ENCODE measurements at places on chromosomes 16 and 17.

- no peak for DNase-seq
Measured at GRCh38 chr17:32136856-32137255, 5.4 kb upstream of the RHOT1 start.

- DNase-seq = no peak
Measured at GRCh38 chr17:65966072-65966695, 225.7 kb downstream of the CEP112 start.

DNA sequence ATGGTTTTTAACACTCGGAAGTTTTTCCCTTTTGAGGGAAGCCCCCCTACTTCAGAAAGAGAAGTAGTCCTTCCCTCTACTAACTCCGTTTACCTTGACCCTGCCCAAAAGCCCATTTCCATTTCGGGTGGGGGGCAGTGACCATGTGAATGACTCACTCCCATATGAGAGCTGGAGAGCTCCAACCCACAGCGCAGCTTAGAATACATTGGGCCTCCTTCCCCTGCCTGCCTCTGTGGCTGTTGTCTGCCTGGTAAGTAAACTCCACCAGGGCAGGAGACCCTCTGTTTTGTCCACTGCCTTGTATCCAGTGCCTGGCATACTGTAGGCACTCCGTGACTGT, 985 bp downstream of the SGSM2 start:
- DNase-seq = no peak

DNA sequence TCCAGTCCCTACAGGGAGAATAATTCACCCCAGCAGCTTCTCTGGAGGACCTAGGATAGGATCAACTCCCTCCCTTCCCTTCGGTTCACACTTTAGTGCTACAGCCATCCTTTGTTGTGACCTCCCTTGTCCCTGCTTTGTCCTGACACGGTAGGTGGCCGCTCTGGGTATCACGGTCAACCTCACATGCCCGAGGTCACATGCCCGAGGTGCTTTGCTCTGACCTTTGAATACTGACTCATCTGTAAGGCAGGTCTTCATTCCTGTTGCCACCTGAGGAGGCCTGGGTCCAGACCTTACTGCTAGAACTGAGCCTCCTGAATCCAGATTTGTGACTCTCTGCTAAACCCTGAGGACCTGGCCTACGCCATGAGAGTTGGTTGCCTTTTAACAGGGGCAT, 19.7 kb downstream of the ALKBH5 start:
- no peak for DNase-seq

- DNase-seq = no peak
Measured at GRCh38 chr16:12617401-12617819, 186.3 kb downstream of the CPPED1 start.

- no peak for DNase-seq
Measured at GRCh38 chr16:25012525-25012991, 2.6 kb downstream of the ARHGAP17 start.

DNA sequence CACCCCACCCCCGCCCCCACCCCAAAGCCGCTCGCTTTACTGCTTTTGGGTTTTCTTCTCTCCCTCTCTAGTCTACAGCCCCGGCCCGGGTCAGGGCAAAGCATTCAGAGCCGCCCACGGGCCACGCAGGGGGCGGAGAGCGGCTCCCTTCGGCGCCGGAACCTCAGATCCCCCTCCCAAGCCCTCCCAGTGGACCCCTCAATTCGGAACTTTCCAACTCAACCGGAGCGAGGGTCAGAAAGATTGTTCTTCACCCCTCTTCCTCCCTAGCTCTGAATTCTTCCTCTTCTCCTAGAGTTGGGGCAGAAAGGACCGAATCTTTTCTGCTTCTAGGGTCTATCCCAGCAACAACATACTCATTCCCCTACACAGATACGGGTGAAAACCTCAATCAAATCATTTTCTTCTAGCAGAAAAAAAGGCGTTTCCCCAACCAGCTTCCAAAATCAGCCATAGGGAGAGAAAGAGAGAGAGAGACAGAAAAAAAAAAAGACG, 1.0 kb downstream of the HOXB2 start:
- DNase-seq = no peak

GRCh38 chr16:80084163-80084562, 456.6 kb upstream of the DYNLRB2 start:
- DNase-seq = no peak

- no peak for DNase-seq
Measured at GRCh38 chr17:57299176-57299575, 42.9 kb downstream of the MSI2 start.

DNA sequence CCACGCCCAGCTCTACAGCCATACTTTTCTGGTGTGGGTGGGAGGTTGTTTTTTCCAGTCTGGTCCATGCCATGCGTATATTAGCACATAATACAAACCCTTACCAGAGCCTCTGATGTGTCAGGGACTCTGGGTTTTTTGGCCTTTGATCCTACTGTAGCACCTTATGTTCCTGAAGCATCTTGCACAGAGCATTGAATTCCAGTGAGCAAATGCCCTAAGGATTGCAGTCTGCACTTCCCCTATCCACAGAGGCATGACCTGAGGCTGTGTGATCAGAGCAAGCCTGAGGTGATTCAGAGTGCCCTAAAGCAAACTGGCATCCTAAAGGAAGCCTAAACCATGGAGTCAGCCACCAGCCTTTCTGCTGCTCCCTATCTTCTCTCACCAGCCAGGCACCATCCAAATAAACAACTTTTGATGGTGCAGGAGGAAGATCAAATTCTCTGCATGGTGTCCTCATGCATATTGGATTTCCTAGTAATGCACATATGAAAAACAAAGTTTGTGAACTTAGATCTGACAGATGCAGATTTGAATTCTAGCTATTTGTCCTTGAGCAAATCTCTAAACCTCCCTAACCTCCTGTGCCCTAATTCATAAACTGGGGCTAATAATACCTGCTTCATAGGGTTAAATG, 41.2 kb upstream of the HAS3 start:
- DNase-seq = no peak

DNA sequence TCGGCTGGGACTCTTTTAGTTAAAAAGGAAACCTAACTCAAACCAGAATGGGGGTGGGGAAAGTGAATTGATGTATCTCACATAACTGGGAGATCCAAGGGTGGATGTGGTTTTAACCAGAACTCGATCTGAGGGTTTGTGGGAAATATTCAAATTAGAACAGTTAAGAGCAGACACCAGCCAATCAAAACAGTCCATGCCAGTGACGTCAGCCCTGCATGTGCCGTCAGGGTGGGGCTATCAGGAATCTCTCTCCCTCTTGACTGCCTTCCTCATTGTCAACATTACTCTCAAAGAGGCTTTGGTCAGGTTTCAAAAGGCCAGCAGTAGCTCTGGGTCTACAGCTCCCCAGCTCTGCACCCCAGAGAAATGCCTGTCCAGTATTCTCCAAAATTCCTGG, 94.2 kb upstream of the HSBP1 start:
- no peak for DNase-seq

- no peak for DNase-seq
Measured at GRCh38 chr17:32120141-32120540, 22.2 kb upstream of the RHOT1 start.

DNA sequence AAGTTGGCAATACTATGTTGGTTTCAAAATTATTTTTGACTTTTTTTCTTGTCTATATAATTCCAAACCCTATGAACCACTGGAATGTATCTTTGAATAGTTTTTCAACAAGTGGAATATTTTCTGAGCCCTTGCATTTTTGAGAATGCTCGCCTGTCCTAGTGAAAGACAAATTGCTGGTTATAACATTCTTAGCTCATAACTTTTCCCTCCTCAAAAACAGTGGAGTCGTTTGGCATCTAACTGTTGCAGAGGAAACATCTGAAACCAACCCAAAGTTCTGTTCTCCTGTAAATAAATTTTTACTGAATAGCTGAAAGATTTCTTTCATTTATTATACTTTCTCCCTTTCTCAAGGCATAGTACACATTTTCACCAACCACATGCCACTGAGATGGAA, 11.3 kb upstream of the COX10 start:
- no peak for DNase-seq

DNA sequence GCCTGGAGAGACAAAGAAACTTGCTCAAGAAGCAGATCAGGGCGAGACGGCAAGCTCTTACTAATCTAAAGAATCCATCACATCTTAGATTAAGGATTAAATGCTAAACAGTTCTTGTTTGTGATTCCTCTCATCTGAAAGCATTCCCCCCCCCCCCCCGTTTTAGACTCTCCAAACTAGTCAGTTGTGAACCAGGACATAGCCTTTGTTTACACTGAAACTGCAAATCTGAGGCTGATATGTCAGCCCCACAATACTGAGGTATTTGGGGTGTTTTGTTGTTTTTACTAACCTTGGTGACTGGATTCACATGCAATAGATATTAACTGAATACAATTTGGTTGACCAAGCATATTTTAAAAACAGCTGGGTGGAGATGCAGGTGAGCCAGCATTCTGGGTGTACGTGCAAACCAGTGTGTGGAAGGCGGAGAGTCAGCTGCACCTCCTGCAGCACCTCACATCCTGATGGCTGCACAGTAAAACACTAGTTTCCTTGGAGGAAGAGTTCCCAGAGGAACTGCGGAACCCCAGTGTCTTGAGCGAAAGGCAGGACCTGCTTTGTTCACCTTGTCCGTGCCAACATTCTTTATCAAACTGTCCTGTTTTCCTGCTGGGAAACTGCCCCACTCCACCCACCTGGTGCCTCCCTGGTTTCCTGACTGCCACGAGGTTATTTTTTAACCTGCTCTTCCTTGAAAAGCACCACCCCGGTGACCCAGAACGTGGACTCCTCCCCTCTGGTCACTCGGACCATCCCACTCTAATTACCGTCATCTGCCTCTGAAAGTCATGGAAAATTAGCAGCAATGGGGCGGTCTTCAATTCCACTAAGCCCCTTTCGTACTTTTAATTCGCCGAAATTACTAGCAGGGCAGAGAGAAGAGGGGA, 1.2 kb upstream of the YPEL2 start:
- DNase-seq = no peak
